ENCODE measurements at places on chromosomes 1 and 21.

DNA sequence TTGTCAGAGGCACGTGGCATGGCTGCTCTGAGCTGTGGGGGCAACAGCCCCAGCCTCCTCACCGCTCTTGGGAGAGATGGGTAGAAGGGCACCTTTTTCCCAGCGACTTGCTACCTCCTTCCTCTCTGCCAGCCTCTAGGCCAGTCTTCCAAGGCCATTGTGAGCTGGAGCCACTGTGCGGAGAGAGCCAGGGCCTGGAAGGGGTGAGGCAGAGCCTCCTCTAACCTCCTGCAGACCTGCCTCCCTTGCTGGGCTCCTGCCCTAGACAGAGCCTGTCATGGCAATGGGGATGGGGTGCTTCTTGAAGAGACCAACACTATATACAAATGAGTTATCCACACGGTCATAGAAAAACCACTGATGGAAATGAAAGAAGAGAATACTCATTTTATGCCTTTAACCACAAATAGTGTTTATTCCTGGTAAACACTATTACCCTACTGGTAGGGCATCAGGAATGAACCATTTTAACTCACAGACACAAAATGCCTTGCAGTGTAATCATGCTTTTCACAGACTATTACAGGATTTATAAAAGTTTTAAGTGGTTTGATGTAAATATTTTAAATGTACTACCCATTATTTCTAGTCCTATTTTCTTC is 5.0 kb upstream of the IGFN1 start:
- DNase-seq = no peak

DNA sequence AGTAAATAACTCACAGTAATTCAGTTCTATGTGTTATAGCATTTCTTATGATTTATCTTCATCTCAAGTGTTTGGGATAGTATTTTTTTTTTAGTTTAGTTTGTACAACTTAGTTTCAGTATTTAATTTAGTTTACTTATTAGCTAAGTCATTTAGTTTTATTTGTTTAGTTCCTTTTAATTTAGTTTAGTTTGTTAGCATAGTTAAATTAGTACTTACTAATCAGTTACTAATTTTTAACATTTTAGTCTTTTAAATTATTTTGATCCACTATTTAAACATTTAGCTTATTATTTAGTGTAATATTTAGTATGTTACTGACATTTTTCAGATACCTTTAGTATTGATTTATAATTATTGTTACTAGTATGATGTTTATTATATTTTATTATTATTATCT is 85.2 kb upstream of the SIPA1L2 start:
- no peak for DNase-seq

- no peak for DNase-seq
Observed at GRCh38 chr1:78471890-78472620, 18.7 kb upstream of the PTGFR start.

DNA sequence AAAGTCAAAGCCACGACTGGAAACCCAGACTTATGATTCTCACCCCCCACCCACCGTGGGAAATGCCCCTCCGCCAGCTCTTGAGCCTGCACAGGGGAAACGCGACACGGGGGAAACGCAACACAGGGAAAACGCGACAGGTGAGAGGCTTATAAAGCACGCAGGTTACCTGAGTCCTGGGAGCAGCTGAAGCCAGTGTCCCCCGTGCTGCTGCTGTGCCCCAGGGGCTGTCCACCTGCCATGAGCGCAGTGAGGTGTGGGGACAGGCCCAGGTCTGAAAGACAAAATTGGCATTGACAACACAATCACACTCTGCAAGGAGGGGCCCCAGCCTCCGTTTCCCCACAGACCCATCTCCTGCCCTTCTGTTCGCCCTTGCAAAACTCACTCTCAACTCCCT is 46.3 kb downstream of the GPR161 start:
- no peak for DNase-seq

DNA sequence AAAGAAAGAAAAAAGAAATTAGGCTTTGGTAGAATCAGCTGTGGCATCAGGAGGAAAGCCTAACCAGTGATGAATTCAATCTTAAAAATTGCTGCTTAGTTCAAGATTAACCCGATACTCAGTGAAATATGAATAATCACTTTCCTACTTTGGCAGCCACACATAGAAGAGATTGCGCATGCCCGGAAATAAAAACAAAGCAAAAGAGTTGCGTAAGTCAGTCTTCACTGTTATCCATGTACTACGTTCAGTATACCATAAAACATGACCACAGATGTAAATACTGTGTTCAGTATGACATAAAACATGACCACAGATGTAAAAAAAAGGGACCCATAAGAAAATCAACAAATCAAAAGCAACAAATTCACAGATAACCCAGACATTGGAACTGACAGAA is 19.2 kb downstream of the CD1D start:
- DNase-seq = no peak

DNA sequence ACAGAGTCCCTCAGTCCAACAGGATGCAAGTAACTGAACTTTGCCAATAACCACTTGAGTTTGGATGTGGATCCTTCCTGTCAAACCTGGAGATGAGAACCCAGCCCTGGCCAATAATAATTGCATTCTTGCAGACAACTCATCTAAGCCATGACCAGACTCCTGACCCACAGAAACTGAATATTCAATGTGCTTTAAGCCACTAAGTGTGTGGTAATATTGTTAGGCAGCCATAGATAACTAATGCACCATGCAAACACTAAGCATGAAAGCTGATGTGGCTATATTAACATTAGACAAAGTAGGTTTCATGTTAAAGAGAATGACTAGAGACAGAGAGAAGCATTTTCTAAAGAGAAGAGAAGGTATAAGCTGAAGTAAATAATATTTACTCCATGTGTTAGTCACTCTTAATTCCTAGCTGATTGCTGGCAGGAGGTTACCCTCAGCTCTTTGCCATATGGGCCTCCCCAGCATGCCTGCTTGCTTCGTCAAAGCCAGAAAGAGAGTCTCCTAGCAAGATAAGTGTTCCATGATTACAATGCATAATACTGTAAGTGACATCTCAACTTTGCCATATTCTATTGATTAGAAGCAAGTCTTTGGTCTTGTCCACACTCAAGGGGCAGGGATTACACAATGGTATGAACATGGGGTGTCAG is 276.4 kb upstream of the PLXNA2 start:
- no peak for DNase-seq

DNA sequence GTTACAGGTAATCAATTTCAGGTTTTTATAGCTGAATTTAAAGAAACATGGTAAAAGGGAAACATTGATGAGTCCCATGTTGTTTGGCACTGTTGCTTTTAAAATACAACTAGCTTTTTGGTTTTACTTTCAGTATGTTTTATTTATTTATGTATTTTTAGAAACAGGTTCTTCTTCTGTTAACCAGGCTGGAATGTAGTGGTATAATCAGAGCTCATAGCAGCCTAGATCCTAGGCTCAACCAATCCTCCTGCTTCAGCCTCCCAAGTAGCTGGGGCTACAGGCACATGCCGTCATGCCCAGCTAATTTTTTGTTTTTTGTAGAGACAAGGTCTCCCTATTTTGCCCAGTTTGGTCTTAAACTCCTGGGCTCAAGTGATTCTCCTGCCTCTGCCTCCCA is 50.4 kb downstream of the CTTNBP2NL start:
- DNase-seq = no peak

- DNase-seq = no peak
Observed at GRCh38 chr1:53586765-53587164, 127.6 kb downstream of the DMRTB1 start.

DNA sequence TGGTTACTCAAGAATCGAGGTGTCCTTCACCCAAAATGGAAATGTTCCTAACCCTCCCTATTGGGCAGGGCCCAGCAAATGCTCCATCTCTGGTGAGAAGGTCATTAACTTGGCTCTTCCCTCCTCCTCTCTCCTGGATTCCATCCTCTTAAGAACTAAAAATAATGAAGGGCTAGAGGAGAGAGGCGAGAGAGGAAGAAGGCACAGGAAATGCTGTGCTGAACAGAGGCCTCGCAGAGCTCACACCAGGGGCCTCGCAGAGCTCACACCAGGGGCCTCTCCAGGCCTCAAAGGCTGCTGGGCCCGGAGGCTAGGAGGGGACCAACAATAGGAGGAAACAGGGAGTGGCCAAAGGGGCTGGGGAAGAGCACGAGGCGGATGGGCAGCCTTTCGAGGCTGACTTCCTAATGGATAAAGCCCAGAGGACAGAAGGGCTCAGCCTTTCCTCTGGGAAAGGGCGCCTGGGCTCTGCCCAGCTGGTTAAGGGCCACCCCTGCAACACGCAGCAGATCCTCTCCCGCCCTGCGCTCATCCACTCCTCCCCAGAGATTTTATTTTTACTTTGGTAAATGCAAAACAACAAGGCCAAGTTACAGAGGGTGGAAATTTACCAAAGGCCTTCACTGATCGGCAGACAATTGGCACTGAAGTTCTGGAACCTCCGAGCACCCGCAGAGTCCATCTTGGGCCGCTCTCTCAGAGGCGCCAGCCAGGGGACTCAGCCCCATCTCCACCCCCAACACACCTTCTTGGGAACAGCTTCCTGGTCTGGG is 78.5 kb downstream of the ITPKB start:
- no peak for DNase-seq

DNA sequence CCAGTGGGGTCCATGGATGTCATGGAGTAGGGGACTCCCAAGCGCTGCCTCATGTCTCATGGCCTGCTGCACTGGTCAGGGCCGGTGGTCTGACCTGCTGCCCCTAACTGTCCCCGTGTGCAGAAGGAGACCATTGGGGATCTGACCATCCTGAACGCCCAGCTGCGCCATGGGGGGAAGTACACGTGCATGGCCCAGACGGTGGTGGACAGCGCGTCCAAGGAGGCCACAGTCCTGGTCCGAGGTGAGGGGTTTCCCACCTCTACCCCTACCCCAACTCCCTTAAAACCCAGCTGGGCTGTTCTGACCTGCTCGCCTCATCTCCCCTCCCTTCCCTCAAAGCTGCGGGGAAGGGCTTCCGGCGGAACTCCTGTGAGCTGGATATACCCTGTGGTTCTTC is 18.6 kb downstream of the TMEM81 start:
- no peak for DNase-seq

GRCh38 chr1:28297826-28298225 is 31.0 kb upstream of the MED18 start:
- DNase-seq = no peak

DNA sequence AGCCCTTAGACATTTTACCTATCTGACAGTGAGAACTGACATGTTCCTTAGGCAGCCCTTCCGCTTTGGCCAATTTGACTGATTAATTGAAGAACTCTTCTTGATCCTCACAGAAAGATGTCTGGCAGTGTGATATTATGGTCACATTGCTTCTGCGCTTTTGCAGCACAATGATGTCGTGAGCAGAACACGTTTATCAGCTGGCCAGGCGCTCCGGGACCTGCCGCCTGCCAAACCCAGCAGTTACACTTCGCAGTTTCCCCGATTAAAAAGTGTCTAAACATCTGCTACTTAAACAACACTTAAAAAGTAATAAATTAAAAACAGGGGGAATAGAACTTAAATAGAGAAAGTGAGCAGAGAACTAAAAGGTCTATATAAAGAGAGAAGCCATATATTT is 103.5 kb upstream of the ETS2 start:
- DNase-seq = no peak

GRCh38 chr1:37808369-37809319 is 636 bp upstream of the YRDC start:
- DNase-seq = peak; percentile 12

- no peak for DNase-seq
Observed at GRCh38 chr1:185813401-185813979, 79.3 kb downstream of the HMCN1 start.

- no peak for DNase-seq
Observed at GRCh38 chr1:7177021-7177420, 391.8 kb downstream of the CAMTA1 start.

- DNase-seq = no peak
Observed at GRCh38 chr1:185215911-185216310, 58.9 kb downstream of the SWT1 start.

- no peak for DNase-seq
Observed at GRCh38 chr1:182635871-182636270, 31.7 kb upstream of the RGS16 start.

GRCh38 chr1:212600980-212601379 is 7.6 kb upstream of the ATF3 start:
- DNase-seq = no peak

- no peak for DNase-seq
Observed at GRCh38 chr21:45533846-45534635, 8.2 kb downstream of the SLC19A1 start.

GRCh38 chr21:34946385-34946840 is 102.7 kb downstream of the RUNX1 start:
- no peak for DNase-seq

DNA sequence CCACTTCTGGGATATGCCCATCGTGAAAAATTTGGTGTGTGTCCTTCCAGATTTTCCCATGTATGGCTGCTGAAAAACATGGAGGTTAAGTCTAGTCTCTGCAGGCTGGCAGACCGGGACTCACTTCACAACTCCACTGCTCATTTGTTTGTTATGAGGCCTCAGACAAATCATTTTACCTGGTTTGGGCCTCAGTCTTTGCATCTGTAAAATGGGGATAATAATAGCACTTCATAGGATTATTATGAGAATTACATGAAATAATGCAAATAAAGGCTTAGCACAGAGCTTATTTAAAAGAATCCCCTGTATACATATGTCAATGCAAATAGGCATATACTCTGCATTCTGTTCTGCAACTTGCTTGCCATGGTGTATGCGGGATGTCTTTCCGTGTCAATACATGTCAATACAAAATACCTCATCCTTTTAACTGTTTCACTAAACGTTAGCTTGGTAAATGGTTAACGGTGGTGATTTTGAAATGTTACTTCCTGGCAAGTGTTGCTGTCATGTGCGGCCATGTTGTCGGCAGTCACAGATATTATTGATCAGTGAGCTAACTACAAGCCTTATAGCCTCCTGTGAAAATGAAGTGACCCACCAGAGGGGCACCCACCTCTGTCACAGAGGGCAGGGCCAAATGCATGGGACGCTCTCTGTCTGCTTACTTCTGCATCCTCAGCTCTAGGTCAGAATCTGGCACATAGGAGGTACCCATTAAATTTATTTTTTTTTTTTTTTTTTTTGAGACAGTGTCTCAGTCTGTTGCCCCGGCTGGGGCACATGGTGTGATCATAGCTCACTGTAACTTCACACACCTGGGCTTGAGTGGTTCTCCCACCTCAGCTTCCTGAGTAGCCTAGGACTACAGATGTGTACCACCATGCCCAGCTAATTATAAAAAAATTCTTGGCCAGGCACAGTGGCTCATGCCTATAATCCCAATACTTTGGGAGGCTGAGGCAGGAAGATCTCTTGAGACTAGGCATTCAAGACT is 4.3 kb downstream of the LCK start:
- DNase-seq = no peak

GRCh38 chr1:89800022-89800655 is 20.7 kb upstream of the LRRC8D start:
- DNase-seq = no peak

DNA sequence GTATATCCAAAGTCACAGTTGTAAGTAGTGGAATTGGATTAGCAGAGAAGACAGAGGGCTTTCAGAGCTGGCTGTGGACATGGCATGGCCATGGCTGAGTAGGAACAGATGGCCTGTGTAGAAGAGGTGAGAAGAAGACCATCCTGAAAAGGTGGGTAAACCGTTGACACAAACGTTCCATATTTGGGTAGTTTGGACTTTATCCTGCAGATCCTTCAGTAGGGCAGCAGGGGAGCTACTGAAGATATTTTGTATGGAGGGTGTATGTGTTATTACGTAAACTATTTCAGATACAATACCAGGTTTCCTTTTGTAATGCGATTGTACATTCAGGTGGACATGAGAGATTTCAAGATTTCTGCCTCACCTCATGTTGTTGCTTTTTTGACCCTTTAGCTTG is 1.6 kb downstream of the UTP11 start:
- no peak for DNase-seq
